ENCODE measurements at places on chromosomes 12 and 14. TPM values are rescaled to one million over a fixed set of nuclear protein-coding genes. Genes with fewer than 3 reads are reported as not detected.

The P2RX7 gene
- polyA plus RNA-seq, result 1.1 TPM

The CCDC63 gene
- not detected for polyA plus RNA-seq

The DEGS2 gene
- 11.8 TPM for polyA plus RNA-seq

The DNM1L gene
- 49.1 TPM for polyA plus RNA-seq

The CIDEB gene
- polyA plus RNA-seq, result 59.9 TPM

The RPGRIP1 gene
- not detected for polyA plus RNA-seq

The IL26 gene
- not detected for polyA plus RNA-seq

The MYF6 gene
- polyA plus RNA-seq, result not detected

The CSRP2 gene
- 117 TPM for polyA plus RNA-seq

The KLRK1 gene
- 0.52 TPM for polyA plus RNA-seq

The HCAR3 gene
- polyA plus RNA-seq, result 1.2 TPM

The GYS2 gene
- polyA plus RNA-seq, result 0.16 TPM

The PKP2 gene
- 72.1 TPM for polyA plus RNA-seq

The RAPGEF3 gene
- polyA plus RNA-seq, result 1.6 TPM

The SMCO2 gene
- not detected for polyA plus RNA-seq

The KRT3 gene
- polyA plus RNA-seq, result not detected

The NRL gene
- polyA plus RNA-seq, result 3.3 TPM

The CEP170B gene
- polyA plus RNA-seq, result 7.6 TPM

The CCDC177 gene
- polyA plus RNA-seq, result not detected

The PAX9 gene
- polyA plus RNA-seq, result 0.24 TPM

The SCNN1A gene
- polyA plus RNA-seq, result 28.4 TPM

The PTPN21 gene
- 12.7 TPM for polyA plus RNA-seq

The SOS2 gene
- 11.5 TPM for polyA plus RNA-seq

The NINJ2 gene
- 3.9 TPM for polyA plus RNA-seq

The TRIP11 gene
- 39.2 TPM for polyA plus RNA-seq

The KLHL33 gene
- 0.19 TPM for polyA plus RNA-seq

The OASL gene
- 0.47 TPM for polyA plus RNA-seq

The TECPR2 gene
- 9.5 TPM for polyA plus RNA-seq

The OR2AP1 gene
- polyA plus RNA-seq, result not detected

The SPTLC2 gene
- polyA plus RNA-seq, result 34.2 TPM

The MMP19 gene
- 10.8 TPM for polyA plus RNA-seq
